ENCODE measurements at places on chromosomes 12 and 14.

- DNase-seq, result no peak
These were observed 12.8 kb upstream of the MLEC start for GRCh38 chr12:120674097-120674636.

DNA sequence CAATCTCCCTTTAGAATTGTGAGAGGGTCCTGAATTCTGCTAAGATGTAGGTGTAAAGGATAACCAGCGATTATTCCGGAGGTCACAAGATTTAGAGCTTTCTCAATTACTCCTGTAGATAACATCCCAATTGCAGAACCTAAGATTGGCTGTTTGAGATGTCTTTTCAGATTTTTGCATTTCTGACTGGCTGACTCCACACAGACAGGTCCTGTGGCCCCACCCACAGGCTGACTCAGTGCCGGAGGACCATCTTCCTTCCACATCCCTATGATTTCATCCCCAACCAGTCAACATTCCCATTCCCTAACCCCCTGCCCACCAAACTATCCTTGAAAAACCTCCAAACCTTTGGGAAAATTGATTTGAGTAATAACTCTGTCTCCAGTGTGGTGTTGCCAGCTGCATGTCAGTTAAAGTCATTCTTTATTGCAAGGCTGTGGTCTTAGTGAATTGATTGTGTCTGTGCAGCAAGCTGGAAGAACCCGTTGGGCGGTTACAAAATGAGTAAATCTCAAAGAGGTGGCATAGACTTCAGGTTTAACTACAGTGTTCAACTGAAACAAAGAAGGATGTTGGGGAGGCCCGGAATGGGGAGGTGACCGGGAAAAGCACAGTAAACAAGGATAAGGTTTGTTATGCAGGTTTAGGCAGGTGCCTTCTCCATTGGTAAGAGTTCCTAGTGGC, 10.6 kb downstream of the FNTB start:
- no peak for DNase-seq

DNA sequence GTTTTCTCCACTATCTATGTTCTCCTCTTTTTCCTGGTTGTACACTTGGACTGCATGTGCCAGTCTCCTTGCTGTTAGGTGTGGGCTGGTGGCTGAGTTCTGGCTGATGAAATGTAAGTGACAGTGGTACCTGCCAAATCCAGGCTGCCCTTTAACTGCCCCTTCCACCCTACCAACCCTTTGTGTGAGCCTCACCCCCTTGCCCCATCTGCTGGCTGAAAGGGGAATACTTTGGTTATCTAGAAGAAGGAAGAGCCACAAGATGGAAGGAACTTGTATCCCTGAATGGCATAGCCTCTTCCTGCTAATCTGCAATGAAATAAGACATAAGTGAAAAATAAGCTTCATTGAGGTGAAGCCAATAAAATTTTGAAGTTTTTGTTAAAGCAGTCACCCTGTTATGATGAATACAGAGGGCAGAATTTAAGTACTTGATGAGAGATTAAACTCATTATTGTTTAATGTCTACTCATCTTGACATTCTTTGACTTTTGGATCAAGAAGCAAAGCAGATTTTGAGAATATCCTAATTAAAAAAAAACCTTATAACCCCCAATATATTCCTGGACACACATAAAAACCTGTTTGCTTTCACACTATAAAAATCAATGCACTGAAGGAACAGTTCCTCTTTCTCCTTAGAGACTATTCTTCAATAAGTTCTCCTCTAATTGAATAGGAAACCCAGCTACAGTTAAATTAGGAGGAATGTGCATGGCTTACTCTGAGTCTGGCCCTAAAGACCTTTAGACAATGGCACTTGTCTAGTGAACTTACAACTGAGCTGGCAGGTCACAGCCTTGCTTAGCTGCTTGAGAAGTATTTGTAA, 262.6 kb upstream of the BTG1 start:
- no peak for DNase-seq

GRCh38 chr12:93174048-93174447, 203.7 kb upstream of the NUDT4 start:
- DNase-seq, result no peak

GRCh38 chr12:9971181-9971580, at the start of gene CLEC12A:
Gene CLEC12A, plus strand, starts transcription at chr12:9971409. Its CDS starts 188 bp downstream, at chr12:9971597.
- DNase-seq, result no peak

DNA sequence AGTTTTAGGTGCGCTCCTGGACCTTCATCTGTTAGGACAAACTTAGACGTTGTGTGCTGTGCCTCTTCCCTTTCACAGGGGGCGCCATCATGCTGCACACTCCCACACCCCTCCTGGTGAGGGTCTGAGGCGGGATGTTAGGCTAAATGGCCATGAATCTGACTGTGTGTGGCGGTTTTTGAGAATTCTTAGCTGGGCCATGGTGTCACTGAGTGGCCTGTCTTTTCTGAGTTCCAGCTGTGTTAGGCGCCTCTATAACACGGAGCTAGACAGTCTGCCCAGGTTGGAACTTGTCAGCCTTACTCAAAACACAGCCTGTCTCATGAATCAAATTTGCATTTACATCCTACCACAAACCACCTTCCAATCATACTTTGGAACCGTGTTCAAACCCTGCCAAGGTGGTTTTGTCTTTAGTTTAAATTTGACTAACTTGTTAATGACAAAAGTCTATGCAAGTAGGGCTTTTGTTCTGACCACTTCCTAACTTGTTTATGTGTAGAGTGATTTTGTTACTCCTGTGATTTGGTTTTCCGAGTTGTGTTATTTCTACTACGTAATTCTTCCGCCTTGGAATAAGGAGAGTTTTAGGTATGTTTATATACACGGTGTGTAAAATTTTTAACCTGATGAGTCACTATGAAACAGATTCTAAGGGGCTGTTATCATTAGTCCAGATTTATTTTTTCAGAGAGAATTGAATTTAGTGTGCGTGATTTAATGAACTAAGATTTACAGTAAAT, 19.6 kb downstream of the ACVR1B start:
- DNase-seq, result no peak

- no peak for DNase-seq
These were observed 499 bp downstream of the RNASE4 start for GRCh38 chr14:20684662-20685456.

- no peak for DNase-seq
These were observed 58.3 kb upstream of the ANP32D start for GRCh38 chr12:48414021-48414420.

DNA sequence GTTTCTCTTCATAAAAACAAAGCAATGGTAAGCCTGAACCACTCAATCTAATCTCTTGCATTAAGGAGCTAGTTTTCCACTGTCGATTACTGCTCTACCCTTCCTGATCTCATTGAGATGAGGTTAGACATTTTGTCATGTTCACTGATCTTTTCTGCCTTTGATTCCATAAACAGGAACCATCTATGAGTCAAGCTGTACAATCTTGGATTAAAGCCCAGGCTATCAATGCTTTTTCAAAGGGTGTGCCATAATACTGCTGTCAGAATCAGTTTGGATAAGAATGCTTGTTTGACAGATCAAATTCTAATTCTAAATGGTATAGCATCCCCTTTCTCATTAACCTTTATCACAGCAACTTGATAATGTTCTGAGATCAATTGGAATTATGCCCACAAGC, 16.1 kb downstream of the GRIP1 start:
- no peak for DNase-seq

DNA sequence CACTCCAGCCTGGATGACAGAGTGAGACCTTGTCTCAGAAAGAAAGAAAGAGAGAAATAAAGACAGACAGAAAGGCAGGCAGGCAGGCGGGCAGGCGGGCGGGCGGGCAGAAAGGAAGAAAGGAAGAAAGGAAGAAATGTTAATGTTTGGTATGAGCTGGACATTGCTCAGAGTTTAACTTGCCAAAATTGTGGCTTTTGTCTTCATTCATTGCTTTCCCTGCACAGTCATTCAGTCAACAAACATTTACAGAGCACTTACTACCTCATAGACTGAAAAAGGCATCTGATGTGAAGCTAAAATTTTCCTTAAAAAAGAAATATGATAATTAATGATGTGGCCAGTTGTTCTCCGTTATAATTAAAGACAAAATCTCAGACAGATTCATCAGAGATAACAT, 247.1 kb downstream of the SPTSSA start:
- no peak for DNase-seq

DNA sequence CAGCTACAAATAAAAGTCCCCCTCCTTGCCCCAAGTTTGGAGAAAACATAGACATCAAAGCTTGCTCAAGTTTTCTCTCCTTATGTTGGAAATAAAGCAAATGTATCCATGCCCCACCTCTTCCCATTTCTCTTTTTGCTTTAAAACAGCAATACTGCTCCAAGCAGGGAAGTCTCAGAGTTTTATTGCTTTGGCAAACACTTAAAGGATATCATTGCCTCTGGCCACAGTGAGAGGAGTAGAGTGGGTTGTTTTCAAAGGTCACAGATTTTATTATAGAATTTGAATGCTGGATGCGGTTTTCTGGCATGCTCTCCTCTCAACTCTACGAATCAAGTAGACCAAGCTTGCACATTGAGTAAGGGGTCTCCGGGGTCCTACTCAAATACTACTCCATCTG, 149.7 kb downstream of the TTC7B start:
- no peak for DNase-seq

DNA sequence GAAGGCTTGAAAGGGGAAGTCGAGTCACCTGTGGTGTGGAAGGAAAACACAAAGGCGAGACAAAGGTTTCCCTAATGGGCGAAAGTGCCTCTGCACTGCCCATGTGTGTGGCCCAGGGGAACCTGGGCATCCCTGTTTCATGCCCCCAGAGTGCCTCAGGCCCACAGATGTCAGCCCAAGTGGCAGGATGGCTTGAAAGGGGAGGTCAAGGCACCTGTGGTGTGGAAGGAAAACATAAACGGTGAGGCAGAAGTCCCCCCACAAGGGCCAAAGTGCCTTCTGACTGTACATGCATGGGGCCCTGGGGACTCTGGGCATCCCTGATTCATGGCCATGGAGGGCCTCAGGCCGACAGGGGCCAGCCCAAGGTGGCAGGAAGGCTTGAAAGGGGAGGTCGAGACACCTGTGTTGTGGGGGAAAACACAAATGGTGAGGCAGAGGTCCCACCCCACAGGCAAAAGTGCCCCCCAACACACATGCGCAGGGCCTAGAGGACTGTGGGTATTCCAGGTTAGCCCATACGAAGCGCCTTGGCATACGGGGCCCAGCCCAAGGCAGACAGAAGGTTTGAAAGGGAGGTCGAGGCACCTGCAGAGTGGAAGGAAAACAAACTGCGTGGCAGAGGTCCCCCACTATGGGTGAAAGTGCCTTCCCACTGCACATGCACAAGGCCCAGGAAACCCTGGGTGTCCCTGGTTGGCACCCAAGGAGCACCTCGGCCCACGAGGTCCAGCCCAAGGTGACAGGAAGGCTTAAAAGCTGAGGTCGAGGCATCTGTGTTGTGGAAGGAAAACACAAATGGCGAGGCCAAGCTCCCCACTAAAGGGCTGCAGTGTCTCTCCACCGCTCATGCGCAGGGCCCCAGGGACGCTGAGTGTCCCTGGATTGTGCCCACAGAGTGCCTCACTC, 382.3 kb downstream of the ALG10 start:
- DNase-seq, result no peak

DNA sequence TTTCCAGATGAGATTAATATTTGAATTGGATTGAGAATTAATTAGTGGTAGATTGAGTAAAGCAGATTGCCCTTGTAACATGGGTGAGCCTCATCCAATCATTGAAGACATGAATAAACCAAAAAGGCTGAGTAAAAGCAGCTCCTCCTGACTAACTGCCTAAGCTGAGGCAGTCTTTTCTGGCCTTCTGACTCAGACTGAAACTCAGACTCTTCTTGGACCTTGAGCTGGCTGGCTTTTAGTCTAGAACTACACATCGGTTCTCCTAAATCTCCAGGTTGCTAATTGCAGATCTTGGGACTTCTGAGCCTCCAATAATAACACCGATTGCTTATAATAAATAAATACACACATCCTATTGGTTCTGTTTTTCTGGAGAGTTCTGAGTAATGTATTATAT, 24.0 kb downstream of the FKBP11 start:
- DNase-seq, result no peak

DNA sequence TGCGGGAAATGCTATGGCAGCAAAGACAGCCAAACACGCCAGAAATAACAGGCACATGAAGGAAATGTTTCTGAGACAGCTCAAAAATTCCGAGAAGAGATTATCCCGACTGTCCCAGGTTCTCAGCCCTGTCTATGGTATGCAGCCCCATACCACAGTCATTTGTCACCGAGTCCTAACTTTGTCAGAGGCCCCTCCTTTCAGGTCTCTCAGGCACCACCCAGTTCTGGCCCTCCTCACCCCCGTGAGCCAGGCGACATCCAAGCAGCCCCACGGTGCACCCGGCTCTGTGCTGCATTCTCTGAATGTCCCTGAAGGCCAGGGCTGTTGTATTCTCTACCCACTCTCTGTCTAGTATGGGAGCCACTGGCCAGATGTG, 24.0 kb downstream of the SSH1 start:
- no peak for DNase-seq

DNA sequence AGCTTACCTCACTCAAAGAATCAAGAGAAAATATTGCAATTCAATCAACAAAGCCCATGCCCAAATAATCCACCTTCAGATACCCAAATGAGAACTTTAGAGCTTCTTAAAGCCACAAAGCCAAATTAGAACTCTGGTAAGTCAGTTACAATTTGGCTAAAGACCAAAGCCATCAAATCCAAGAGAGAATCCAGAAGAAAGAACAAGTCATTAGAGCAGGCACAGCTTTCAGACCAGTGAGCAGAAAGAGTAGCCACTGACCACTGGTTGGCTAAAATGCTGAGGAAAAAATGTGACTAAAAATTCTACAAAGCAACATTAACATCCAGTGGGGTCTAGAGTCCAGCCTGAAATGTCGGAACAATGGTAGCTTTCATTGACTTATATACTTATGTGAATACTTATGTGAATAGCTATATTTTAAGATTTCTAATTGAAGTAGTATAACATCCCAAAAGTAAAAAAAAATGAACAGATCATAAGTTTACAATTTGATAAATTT, 735.2 kb upstream of the TBX3 start:
- no peak for DNase-seq

DNA sequence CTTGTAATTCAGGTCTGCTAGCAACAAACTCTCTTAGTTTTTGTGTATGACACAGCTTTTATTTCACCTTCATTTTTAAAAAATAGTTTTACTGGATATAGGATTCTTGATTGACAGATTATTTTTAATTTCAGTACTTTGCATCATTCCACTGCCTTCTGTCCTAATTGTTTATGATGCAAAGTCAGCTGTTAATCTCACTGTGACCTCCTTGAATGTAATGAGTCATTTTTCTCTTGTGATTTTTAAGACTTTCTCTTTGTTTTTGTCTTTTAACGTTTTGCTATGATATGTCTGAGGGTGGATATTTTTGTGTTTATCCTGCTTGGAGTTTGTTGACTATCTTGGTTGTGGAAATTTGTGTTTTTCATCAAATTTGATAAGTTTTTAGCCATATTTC, 126.3 kb upstream of the FBXO33 start:
- no peak for DNase-seq

All from cortex of kidney (tissue), 1 donor.